Inflammatory macrophage treated with lipopolysaccharide for 4 hours (primary cell): ENCODE measurements at places on chromosomes 7 and 10.

GRCh38 chr7:106862317-106863089 is 2.6 kb upstream of the PIK3CG start:
- peak; percentile 59 for DNase-seq

GRCh38 chr10:91768123-91768522 is 30.1 kb upstream of the TNKS2 start:
- DNase-seq: peak; percentile 44

DNA sequence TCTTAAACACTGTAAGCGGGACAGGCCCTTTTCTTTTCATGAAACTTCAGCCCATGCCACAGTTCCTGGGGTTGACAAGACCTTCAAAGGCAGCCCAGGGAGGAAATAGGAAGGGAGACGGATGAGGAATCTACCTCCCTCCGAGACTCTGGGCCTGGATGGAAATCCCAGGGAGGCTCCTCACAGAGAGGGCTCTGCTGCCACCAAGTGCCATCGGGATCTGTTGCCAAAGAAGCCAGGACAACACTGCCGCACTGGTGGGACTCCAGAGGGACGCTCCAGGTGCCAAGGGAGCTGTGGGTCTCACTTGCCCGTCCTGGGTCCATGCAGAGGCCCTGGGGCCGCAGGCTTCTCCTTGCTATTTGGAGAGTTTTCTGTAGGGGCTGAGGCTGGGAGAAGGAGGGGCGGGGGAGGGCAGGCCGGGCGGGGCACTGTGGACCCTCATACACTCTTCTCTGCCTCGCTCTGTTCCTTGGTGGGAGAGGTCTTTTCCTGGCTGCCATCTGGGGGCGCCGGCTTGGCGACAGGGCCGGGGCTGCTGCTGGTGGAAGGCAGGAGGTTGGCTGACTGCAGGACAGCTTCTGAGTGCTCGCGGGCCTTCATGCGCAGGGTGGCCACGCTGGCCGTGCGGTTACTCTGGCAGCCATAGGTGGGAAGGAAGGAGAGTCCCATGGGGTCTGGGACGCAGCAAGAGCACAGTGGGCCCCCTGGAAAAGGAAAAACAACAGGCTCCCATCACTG is 30.0 kb downstream of the DRGX start:
- no peak for DNase-seq

GRCh38 chr7:80520199-80520598 is 8.3 kb upstream of the GNAT3 start:
- no peak for DNase-seq

DNA sequence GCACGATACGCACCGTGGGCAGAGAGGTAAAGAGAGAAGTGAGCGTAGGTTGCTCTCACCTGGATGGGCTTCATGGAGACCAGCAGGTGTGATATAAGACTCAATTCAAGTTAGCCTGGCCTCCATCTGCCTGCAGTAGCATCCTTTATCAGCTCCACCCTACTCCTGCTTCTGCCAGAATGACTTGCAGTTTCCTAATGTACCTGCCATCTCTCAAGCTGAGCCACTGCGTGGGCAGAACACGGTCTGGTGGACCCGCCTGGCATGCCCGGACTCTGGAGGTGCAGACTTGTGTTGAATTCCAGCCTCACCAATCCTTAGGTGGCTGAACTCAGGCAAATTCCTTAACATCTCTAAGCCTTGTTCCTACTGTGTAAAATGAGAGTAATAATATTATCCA is 64.3 kb downstream of the STEAP1B start:
- no peak for DNase-seq

GRCh38 chr10:115981081-115981480 is 291.9 kb downstream of the GFRA1 start:
- DNase-seq: no peak
